Nucleus accumbens (tissue), 56 donors: ENCODE measurements at places on chromosomes 5 and 9.

DNA sequence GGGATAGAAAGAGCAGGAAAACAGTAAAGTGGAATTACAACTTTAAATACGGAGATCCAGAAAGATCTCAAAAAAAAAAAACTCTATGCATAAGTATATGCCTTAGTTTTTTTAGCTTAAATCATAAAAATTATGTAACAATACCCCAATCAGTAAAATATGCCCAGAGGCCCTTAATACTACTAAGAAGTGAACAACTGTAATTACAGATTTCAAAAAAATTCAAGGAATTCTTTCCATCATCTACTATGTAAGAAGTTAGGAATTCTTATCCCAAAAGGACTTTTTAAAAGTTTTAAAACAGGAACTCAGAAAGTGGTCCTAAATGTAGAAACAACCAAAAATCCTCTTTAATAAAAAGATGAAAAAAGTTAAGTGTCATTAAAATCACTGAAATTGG lies 111.3 kb downstream of the SSBP2 start:
- DNase-seq: no peak

DNA sequence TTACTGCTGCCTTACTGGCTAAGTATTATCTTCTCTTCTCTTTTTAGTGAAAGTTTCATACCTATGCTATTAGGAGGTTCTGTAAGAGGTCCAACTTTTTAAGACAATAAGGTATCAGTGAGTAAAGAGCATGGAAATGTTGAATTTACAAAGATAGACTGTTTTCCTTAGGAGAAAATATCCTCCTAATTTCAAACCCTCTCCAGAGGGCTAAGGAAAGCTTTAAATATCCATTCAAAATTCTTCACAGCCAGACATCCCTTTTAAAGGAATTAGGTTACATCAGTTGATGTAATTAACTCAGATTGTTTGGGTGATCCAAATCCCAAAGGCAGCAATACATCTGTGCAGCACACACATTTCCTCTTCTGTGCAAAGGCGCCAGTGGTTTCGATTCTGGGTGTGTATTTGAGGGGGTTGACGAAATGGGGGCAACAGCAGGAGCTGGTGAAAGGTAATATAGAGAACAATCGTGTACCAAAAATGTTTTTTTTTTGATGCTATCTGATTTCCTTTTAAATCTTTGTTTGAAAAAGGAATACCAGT lies 273.8 kb upstream of the RPS23 start:
- no peak for DNase-seq

DNA sequence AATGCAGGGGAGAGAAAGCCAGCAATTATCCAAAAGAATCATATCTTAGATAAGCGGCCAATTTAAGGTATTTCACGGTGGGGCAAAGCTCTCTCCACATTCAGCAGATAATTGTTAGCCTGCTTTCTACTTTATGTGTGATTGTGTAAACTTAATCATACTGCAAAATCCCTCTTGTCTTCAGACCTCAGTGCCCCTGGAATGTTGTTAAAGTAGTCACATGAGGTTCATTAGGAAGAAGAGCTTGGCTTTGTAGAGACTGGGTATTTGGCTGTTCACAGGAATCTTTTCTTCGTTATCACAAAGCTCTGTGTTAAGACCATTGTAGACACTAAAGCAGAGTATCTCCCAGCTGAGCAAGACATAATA lies 127.0 kb downstream of the RFK start:
- no peak for DNase-seq

GRCh38 chr5:103510851-103511553 lies 51.6 kb downstream of the NUDT12 start:
- no peak for DNase-seq

GRCh38 chr9:88659126-88659525 lies 124.1 kb downstream of the NXNL2 start:
- DNase-seq: no peak

GRCh38 chr9:71984403-71984802 lies 73.0 kb downstream of the C9orf85 start:
- no peak for DNase-seq

DNA sequence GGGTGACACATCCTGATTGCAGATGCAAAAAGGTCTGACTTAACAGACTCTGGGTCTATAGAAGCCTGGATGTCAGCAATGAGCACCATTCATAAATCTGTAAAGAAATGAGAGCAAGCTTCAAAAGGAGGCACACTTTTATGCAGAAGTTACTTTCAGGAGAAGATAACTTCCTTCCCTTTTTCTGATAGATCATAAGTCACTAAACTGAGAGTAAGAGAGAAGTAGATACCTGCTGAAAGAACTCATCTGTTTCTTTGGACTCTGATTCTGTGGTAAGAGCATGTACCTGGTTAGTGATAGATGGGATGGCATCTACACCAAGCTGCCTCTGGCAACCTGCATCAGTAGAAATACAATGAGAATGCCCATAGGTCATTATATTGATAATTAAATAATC lies 525.6 kb downstream of the CETN3 start:
- DNase-seq: no peak

- DNase-seq: no peak
Observed at GRCh38 chr5:161548487-161549094, 2.1 kb upstream of the GABRB2 start.

GRCh38 chr5:77024490-77024889 lies 5.7 kb upstream of the AGGF1 start:
- no peak for DNase-seq

DNA sequence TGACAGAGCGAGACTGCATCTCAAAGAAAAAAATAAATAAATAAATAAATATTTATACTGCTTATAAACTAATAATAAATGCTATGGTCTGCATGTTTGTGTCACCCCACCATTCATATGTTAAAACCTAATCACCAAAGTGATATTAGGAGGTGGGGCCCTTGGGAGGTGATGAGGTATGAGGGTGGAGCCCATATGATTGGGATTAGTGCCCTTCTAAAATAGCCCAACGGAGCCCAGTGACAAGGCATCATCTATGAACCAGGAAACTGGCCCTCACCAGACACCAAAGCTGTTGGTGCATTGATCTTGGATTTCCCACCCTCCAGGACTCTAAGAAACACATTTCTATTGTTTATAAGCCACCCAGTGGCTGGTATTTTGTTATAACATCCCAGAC lies 5.1 kb downstream of the FXN start:
- DNase-seq: no peak

DNA sequence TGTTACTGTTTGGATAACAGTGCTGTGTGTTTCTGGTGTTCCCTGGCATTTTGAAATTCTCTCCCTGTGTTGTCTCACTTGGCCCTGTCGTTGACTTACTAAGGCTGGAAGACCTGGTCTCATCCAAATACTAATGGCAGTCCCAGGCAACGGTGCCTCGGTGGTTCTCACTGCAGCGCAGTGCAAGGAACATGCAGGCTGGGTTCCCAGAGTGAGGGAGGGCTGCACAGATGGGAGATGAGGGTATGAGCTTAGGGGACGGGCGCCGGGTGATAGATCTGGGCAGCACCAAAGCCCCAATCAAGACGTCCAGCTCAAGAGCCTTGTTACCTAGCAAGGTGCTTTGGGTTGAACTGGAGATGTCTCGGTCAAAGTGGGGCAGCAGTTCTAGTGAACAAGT lies 11.0 kb downstream of the CCT5 start:
- DNase-seq: no peak

DNA sequence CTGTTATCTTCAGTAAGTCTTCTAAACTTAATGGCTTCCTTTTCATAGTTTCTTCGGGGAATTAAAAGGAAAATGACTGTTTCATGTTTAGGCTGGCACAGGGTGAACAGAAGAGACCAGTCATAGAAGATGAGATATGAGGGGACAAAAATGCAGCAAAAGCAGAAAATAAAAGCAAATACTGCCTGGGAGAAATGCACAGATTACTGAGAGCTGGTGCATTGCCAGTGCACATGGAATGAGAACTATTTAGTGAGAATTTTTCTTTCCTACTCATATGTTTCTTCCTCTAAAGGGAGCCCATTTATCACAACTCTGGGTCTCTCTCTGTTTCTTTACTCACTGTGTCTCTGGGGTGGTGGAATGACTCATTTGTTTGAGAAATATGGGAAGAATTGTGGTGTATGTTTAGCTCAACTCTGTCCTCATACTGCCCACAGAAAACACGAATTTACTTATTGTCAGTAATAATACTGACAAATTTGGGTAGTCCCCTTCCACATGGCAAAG lies 25.9 kb upstream of the ANKRD55 start:
- no peak for DNase-seq
